Activated B cell treated with CpG ODN at 0.5 μM for 24 hours (primary cell): ENCODE measurements at places on chromosomes 7 and 10. TPM values are rescaled to one million over a fixed set of nuclear protein-coding genes. Genes with fewer than 3 reads are reported as not detected.

GRCh38 chr10:1594372-1595241, 142.7 kb downstream of the ADARB2 start:
- DNase-seq: no peak

- no peak for DNase-seq
Observed at GRCh38 chr10:104327745-104328645, 10.3 kb downstream of the ITPRIP start.

DNA sequence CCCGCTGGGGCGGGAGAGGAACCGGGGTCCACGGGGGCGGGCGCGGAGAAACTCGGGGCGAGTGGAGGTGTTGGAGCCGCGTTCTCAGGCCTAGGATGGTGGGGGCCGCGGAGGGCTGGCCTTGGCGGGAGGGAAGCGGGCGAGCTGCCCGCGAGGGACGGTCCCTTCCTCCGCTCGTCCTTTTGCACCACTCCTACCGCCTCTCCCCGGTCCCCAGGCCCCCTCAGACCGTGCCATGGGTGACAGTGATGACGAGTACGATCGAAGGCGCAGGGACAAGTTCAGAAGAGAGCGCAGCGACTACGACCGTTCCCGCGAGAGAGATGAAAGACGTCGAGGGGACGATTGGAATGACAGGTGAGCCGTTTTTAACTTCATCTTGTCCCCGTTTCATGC, 451 bp downstream of the SRRT start:
- DNase-seq: no peak

- DNase-seq: peak; percentile 54
Observed at GRCh38 chr10:88385601-88386203, 197.4 kb downstream of the RNLS start.

DNA sequence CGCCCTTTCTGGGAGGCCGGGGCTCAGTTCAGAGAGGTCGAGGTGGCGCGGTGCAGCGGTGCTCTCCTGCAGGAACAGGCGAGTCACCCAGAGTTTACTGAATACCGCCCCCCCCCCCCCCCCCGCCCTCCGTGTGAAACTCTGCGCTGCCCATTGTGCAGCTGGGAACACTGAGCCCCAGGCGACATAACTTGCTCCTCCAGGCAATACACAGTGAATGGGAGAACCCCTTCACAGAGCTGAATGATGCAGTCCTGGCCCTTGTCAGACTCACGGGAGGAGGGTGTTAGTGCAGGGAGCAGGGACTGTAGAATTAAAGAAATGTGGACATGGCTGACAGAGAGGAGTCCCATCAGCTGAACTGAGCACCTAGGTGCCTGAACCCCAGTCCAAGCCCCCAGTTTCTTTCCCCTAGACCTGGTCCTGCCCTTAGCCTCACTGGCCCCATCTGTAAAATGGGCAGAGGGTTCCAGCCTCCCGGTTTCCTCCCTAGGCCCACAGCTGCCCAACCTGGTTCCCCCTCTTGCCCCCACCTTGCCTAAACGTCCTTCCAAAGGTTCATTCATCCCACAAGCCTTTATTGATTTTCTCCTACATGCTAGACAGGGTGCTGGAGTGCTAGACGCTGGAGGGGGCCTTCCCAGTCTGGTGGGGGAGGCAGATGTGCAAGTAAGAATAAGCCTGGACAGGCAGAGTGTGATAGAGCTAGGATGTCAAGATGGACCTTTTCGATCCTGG, 869 bp upstream of the LOXL4 start:
- DNase-seq: no peak

DNA sequence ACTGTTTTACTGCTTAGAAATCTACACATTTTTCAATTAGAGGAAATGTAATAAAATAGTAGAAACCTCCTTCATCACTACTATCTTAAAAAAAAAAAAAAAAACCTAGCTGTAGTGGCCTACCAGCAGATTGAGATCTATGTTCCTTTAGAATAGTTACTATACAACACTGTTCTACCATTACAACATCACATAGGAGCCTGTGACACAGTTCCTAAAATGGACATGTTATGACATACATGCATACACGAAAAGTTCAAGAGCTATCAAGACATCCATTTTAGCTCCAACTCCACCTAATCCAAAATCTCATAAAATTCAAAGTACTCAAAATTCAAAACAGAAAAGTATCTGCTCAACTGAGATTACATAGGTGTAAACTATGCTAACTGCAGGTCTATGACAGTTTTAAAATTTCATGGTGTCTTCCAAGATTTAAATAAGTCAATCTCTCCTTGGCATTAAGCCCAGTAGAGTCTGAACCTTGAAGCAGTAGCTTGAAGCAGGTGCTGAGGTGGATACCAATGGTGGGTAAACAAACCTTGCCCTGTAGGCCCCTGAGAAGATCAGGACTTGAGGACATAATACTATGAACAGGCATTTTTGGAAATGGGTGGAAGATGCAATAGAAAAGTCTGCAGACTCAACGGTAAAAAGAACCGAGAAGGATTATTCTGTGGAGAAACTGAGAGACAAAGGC, 17.0 kb downstream of the CACUL1 start:
- DNase-seq: no peak

- DNase-seq: no peak
Observed at GRCh38 chr10:129914960-129915359, 49.1 kb downstream of the EBF3 start.

- no peak for DNase-seq
Observed at GRCh38 chr7:134845461-134845860, 66.0 kb downstream of the CALD1 start.

GRCh38 chr10:46560381-46560780, 3.9 kb upstream of the GPRIN2 start:
- DNase-seq: no peak

- DNase-seq: no peak
Observed at GRCh38 chr10:4512671-4513240, 313.3 kb upstream of the AKR1E2 start.

- DNase-seq: no peak
Observed at GRCh38 chr10:21926949-21927348, 76.6 kb downstream of the DNAJC1 start.

DNA sequence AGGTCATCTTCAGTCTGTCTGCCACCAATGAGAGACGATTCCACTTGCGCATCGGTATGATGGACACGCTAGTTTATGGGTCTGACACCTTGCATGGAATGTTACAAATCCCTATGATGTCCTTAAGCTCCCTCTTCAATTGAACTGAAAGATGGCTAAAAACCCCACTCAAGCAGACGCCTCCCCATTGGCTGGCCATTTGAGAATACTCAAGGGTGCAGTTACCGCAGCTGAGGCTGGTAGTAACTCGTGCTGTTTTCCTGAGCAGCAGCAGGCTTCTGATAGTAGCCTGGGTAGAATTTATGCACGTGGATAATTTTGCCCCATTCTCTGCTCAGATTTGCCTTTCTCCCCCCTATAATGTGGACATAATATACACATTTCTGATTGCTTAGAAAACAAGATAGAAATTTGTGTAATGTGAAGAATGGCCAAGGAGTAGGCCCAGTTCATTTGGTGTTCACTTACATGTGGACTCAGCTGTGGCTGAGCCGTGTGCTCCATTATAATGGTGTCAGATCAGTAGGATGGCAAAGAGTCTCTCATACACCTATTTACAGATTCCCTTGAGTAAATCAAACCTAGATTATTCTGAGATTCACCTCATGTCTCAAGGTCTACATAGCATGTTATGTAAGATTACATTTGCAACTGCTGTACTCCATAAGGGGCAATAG, 142.8 kb downstream of the HIBADH start:
- DNase-seq: no peak

GRCh38 chr10:6055929-6056328, 6.2 kb downstream of the IL2RA start:
- no peak for DNase-seq

DNA sequence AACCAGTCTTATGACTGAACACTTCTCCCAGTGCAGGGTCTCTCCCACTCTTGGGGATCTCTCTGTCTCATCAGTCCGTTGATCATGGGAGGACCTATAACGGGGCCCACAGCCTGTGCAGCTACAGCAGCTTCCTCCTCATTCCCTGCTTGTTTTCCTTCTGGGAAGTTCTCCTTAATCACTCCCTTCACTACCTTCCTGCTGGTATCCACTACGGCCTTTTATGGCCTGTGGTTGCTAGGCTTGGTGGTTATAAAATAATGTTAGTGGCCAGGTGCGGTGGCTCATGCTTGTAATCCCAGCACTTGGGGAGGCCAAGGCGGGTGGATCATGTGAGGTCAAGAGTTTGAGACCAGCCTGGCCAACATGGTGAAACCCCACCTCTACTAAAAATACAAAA, 3.5 kb upstream of the ZNF282 start:
- no peak for DNase-seq

- no peak for DNase-seq
Observed at GRCh38 chr10:69086001-69086509, 1.8 kb upstream of the SRGN start.

- peak; percentile 86 for DNase-seq
Observed at GRCh38 chr10:73879296-73880173, 5.2 kb upstream of the CAMK2G start.

GRCh38 chr7:49527182-49527581, 246.3 kb upstream of the VWC2 start:
- no peak for DNase-seq

DNA sequence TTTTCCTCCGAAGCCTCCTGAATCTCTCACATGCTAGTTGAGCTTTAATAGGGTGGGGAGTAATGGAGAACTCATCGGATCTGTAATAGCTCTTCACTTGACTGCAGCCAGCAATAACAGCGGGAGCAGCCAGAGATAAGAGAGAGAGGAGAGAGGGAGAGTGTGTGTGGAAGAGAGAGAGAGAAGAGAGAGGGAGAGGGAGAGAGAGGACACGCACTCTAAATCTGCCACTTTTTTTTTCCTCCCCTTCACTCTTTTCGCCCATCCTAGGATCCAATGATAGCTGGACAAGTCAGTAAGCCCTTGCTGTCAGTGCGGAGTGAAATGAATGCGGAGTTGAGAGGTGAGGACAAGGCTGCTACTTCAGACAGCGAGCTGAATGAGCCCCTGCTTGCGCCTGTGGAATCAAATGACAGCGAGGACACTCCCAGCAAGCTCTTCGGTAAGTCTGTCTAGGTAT, 107.9 kb downstream of the POU6F2 start:
- no peak for DNase-seq

DNA sequence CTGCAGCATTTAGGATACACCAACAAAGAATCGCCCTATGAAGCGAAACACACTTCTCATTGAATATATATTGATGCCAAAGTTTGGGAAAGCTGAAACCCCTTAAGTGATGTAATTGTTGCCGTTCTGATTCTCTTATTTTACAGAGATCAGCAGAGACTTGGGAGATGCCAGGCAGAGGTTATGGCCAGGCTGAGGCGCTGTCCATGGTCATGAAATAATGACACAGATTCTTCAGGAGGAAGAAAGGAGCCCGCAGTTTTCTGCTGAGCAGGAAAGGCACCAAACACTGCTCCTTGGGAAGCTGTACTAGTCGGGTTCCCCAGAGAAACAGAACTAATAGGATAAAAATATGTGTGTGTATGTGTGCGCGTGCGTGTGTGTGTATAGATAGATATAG, 566.0 kb downstream of the CALN1 start:
- DNase-seq: no peak

DNA sequence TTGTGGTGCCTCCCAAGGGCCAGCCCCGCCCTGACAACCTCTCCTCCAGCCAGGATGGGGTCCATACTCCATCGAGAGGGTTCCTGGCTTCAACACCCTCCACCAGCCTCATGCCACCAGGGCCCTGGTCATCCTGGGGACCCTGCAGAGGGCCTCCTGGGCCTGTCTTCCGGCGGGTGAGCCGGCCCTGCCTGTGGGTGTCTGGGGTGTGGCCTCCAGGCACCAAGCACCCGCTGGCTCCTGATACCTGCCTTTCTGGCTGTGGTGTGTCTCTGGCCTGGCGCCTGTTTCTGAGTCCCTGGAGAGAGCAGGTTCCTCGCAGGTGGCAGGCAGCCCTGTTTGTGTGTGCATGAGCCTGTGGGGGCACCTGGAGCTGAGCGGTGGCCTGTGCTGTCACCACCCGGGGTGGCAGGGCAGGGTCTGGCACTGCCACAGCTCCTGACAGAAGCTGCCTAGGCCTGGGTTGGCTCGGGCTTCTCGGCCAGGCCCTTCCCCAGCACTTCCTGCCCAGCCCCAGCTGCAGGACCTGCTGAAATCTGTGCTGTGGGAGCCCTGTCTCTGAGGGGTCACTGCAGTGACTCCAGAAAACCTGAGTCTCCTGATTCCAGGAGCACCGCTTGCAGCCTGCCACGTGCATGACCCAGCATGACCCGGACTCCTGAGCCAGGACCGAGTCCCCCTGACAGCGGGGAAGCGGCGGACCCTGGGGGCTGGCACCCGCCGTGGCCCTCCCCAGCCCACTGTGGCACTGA, 18.4 kb downstream of the ADAM8 start:
- DNase-seq: no peak

DNA sequence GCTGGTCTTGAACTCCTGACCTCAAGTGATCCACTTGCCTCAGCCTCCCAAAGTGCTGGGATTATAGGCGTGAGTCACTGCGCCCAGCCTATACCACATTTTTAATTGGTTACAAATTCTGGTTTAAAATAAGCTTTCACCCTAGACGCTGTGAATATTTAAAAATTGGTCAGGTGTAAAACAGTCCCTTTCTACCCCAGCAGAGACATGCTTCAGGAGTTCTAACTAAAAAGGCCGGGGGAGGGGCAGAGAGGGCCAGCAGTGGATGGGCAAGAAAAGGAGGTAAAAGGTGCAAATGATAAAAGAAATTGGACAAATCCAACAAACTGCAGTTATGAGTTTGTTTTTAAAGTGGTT, 70.0 kb downstream of the WAPL start:
- DNase-seq: no peak

DNA sequence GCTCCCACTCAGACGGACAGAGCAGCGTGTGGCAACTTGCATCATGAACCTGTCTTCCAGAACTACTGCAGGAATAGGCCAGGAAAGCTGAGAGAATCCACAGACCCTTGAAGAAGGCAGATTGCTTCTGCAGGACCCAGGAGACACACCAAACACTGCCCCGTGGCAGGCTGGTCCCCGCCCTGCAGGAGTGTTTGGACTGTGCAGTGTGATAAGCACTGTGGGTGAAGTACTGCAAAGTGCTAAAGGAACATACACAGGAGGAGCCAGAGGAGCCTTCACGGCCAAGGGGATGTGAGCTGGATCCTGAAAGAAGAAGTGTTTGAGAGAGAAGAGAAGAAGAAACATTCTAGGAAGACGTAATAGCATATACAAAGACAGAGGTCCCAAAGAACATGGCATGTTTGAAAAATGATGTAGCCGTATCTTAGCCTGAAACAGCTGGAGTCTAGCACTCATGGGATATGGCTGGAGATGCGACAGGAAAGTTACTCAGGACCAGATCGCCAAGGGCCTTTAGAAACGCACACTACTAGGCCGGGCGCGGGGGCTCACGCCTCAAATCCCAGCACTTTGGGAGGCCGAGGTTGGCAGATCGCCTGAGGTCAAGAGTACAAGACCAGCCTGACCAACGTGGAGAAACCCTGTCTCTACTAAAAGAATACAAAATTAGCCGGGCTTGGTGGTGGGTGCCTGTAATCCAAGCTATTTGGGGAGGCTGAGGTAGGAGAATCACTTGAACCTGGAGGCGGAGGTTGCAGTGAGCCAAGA, 96.9 kb upstream of the RHEB start:
- DNase-seq: no peak

Gene C10orf105
- not detected in 2 replicates for total RNA-seq

Gene SPDYE5
- 0.20 TPM in 1 of 2 replicates, not detected in the other for total RNA-seq

Gene TMEM139
- 0.34 and 0.47 TPM in 2 replicates for total RNA-seq

Gene SCD
- total RNA-seq: 24.9 and 26.0 TPM in 2 replicates

Gene FKBP6
- total RNA-seq: not detected in 2 replicates

Gene FAM237B
- not detected in 2 replicates for total RNA-seq

Gene IFIT3
- total RNA-seq: 3.2 TPM in 2 replicates

Gene GTPBP10
- 28.8 and 29.5 TPM in 2 replicates for total RNA-seq

Gene UPF2
- total RNA-seq: 57.9 and 58.0 TPM in 2 replicates

Gene PHKG1
- 2.0 and 3.4 TPM in 2 replicates for total RNA-seq

Gene HOXA6
- not detected in 2 replicates for total RNA-seq

Gene CPXM2
- total RNA-seq: not detected in 2 replicates

Gene RAMP3
- not detected in 2 replicates for total RNA-seq

Gene HOXA4
- total RNA-seq: 0.17 and 0.40 TPM in 2 replicates
